Activated T-cell treated with anti-CD3 and anti-CD28 coated beads, Interleukin-2, amount 50 U/mL, for 48 hours (primary cell): ENCODE measurements at places on chromosomes 13 and 19.

DNA sequence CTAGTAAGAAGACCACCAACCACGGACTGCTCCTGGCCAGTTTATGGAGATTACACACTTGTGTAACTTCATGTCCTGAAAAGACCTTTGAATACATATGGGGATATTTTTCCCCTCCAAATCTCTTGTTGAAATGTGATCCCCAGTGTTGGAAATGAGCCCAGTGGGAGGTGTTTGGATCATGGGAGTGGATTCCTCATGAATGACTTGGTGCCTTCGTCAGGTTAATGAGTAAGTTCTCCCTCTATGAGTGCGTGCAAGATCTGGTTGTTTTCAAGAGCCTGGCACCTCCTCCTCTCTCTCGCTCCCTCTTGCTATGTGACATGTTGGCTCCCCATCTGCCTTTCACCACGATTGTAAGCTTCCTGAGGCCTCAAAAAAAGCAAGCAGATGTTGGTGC lies 769.0 kb upstream of the SLITRK1 start:
- no peak for DNase-seq

- DNase-seq = peak; percentile 73
Measured at GRCh38 chr13:98480915-98481877, 95.7 kb downstream of the STK24 start.

- no peak for DNase-seq
Measured at GRCh38 chr13:110438211-110438610, 123.3 kb downstream of the RAB20 start.

- peak; percentile 52 for DNase-seq
Measured at GRCh38 chr19:51127755-51128154, 3.0 kb downstream of the SIGLEC9 start.

- peak; percentile 26 for DNase-seq
Measured at GRCh38 chr13:46679369-46680120, 117.4 kb downstream of the ESD start.

DNA sequence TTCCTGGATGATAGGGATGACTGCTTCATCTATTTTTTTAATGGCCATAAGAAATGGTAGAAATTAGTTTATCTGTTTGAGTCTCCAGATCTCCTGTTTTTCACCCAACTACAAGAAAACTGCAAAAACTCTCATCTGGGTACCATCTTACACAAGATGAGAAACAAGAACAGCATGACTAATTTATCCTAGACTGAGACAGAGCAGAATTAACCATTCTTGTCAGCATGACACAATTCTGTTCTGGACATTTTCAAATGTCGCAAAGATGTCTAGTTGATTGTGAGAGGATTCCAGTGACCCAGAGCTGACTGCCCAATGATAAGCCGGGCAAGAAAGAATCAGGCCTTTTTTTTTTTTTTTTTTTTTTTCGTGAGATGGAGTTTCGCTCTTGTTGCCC lies 12.8 kb downstream of the ZNF43 start:
- DNase-seq = no peak

DNA sequence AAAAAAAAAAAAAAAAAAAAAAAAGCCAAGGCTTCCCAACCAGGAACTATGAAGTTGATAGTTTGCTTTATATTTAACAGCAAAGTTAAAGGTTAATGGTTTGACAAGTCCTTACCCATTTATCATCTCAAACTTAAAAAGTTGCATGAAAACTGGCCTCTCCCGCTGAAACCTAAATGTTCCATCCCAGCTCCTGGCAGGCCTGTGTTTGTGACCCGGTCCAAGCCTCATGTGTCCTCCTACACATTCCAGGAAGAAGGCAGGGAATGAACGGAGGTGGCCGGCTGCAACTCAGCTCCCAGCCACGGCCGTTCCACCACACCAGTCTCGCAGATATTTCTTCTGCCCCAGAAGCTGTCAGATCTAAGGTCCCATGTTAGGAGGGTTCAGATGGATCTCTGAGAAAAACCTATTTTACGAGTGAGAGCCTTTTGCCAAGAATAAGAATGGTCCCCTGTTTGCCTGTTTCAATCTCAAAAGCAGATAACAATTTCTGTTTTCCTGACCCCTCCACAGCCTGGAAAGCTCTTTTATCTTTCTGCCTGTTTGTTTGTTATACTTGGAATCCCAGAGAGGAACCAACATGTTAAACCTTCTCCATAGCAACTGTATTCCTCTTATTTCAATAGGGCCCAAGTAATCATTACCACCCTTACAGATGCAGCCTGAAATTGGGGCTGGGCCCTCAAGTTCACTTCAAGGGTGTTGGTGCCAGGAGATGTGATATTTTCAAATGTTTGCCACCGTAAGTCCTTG lies 56.5 kb downstream of the KCTD12 start:
- no peak for DNase-seq

- no peak for DNase-seq
Measured at GRCh38 chr19:11995174-11995573, 30.3 kb downstream of the ZNF763 start.

DNA sequence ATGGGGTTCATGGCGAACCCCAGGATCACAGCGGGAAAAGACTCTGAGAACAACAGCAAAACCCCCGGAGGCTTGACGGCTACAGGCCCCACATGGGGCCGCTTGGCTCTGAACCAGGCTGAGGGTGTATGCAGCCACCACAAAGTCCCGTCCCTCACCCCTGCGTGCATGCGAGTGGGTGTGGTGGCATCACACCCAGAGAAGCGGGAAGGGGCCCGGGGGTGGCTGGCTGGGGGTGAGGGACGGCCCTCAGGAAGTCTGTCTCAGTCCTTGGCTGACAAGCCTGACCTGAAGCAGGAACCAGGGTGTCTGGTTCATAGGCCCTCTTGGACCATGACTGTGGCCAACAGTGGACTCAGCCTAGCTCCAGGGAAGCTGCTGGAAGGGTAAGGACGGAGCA lies 34.2 kb downstream of the CEBPG start:
- no peak for DNase-seq
